Stimulated activated CD4-positive, alpha-beta T cell treated with anti-CD3 and anti-CD28 coated beads, Interleukin-12 subunit alpha, Interleukin-12 subunit beta, amount 100 ng/mL, for 24 hours (primary cell): ENCODE measurements at places on chromosomes 13 and 19.

- no peak for DNase-seq
Measured at GRCh38 chr13:53075356-53076041, 46.9 kb downstream of the OLFM4 start.

- DNase-seq = no peak
Measured at GRCh38 chr19:31981545-31981944, 363.9 kb upstream of the ZNF507 start.

DNA sequence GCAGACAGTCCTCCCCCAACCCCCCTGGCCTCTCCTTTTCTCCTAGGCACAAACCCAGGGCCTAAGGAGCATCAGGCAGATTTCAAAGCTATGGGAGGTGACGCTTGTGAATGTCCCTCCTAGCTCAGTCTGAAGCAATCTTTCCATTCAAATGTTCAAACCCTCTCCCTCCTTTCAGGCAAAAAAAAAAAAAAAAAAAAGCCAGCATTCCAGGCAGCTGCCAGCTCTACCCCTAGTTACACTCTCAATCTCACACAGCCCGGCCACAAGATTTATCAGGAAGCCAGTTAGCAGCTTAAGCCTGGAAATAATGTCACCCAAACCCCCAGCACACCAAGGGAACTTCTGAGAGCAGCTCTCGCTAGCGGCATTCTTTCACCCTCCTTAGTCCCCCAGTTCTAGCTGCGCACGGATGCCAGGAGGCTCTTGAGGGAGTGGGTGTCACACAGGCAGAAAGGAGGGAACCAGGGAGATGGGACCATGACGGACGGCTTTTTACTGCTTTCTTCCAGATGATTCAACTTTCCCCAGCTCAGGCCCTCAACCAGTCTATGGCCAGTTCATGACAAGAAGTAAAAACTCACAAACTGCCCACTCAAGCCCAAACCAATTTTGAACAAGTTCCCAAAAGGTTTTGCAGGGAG is 6.3 kb downstream of the SH3GL1 start:
- no peak for DNase-seq

GRCh38 chr13:101157261-101157660 is 259.0 kb downstream of the NALCN start:
- no peak for DNase-seq

- DNase-seq = no peak
Measured at GRCh38 chr13:99159331-99160061, 41.2 kb upstream of the UBAC2 start.
